ENCODE measurements at places on chromosomes 1 and 21.

DNA sequence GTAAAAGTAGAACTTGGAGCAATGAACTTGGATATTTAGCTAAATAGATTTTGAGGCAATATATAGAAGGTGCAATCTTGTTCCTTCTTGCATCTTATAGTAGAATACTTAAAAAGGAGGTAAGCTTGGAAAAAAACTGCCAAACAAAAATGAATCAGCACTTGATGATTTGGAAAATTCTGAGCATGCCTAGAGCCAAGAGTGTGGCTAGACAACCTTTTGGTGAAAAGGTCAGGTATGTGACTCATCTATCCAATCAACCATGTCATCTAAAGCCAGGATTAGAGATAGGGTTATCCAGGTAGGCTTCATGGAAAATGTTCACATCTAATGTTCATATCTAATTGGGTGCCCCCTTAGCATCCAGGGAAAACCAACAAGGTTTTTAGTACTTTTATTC is 515.0 kb downstream of the COL11A1 start:
- DNase-seq = no peak

GRCh38 chr1:216632980-216633379 is 90.2 kb downstream of the ESRRG start:
- DNase-seq = no peak

DNA sequence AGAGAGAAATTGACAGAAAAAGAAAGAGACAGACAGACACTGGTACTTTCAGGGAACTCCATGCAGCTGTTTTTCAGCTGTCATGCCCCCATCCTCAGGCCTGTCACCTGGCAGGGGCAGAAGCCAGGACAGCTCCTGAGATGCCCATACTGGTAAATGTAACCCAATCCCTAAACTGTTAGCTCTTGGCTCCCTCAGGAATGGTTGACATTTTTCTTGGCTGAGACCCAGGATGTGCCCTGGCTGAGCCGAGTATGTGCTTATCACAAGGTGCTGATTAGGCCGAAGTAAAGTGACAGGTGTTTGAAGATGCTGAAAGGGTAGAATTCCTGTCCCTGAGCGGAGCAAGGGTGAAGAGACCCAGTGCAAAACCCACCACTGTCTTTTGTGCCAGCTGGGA is 50.7 kb downstream of the PGM1 start:
- no peak for DNase-seq

DNA sequence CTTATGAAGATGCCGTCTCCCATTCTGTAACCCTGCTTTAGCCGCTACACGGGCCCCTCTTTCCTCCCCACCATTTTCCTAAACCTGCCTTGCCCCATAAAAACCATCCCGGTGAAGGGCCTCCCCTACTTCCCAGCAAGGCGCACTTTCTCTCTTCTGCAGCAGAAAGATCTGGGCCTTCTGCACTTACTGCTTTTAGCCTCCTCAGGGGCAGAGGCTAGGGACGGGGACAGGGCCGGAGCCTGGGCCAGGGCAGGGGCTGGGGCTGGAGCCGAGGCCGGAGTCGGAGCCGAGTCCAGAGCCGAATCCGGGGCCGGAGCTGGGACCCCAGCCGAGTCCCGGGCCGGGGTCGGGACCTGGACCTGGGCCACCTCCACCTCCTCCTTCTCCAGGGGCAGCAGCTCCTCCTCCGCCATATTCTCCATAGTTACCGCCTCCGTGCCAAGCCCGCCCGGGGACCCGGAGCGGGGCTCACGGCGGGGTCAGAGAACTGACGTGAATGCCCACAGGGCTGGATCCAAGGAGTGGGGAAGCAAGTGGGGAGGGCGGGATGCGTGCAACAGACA is 382 bp downstream of the TRMT1L start:
- no peak for DNase-seq

DNA sequence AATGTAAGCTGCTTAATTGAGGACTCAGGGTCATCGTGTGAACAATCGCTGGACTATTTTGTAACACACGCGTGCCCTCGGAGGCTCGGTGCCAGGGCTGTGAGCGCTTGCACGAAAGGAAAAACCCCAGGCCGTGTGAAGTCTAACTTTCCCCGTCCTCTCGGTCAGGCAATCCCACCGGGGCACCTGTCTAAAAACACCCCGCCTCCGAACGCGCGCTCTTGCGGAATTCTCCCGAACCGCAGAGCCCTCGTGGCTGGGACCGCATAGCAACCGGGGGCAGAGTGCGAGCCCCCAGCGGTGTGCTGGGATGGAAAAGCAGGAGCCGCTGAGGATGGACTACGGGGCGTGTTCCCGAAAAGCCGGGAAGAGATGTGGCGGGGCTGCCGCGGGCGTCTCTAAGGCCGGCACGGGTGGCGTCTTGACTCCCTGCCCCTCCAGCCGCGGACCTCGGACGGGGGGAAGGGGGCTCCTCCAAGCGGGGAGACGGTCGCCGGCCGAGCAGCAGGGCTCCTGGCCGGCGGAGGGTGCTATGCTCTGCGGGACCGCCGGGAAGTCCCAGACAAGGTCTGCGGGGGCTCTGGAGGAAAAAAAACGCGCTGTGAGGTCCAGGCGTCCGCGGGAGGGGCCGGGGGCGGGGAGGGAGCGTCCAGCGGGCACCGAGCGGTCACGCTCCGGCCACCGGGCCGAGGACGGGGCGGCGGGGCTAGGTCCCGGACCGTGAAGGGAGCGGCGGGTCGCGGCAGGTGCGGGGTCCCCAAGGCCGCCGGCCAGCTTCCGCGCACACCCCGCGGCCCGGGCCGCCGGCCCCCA is 936 bp downstream of the ZBTB21 start:
- DNase-seq = peak; percentile 71

DNA sequence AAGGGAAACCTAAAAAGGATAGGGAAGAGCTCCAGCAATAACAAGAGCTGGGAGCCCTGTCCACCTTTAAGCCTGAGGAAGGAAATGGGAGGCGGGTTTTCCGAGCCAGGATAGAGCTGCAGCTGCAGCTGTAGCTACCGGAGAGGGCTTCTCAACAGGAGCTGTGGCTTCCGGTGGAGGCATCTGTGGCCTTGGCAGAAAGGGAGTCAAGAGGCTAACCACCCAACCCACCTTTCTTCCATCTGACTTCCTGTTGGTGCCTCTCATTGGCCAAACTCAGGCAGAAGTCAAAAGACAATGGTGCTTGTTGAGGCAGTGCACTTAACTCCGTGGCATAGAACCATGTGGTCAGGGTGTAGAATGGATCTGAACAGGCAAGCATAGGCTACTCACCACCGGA is 313.1 kb upstream of the DAB1 start:
- no peak for DNase-seq

- no peak for DNase-seq
Measured at GRCh38 chr1:59144959-59145358, 151.9 kb upstream of the FGGY start.

DNA sequence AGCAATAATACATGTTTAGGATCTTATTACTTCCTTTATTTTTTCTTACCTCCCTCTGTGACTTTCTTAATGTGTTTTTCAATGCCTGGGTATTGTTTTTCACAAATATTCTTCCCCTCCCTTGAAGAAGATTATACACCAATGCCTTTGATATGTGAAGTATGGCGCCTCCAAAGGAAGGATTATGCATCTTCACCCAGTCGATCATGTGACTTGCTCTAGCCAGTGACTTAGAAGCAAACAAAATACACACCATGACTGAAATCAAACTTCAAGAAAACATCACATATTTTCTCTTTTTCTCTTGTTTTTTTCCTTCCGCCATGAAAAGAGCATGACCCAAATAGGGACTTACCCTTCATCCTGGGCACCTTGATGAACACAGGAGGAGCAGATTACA is 297.1 kb downstream of the NCAM2 start:
- no peak for DNase-seq

- no peak for DNase-seq
Measured at GRCh38 chr1:11740258-11741192, 4.6 kb downstream of the AGTRAP start.

- no peak for DNase-seq
Measured at GRCh38 chr1:199546323-199546722, 481.2 kb upstream of the NR5A2 start.

GRCh38 chr1:203675596-203676347 is 49.1 kb downstream of the ATP2B4 start:
- DNase-seq = no peak

- no peak for DNase-seq
Measured at GRCh38 chr1:93993731-93994130, 84.5 kb upstream of the GCLM start.

DNA sequence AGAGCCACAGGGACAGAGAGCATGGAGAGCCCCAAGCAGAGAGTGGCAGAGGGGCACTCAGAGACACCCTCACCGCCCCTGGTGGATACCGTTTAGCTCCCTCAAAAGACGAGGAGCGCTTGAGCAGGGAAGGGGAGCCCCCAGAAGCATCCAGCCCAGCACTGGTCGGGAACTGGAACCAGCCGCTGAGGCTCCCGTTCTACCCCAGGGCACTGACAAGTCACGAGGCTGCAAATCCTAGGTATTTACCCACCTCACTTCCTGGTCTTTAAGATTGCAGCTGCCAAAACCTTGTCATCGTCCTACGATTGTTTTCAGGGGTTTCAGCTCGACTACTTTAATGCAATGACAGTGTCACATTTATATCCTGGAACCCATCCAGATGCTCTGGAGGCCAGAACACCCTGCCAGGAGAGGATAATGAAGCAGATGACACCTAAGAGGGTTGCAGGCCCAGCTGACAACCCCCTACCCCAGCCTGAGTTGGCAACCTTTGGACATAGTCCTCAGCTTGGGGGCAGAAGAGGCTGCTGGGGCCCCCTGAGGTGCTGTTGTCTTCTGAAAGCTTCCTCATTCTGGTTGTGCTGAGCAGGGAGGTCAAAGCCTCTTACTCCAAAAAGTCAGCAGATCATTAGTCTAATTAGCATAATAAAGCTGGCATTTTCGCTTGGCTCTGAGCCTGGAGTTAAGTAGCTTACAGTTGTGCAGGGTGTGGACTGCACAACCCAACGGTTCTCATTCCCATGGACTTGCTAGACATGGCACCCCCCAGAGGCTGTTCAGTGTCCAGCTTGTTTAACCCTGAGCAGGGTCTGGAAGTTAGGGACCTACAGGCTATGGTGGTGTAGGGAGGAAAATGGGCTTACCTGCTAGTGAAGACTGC is 20.6 kb upstream of the BACE2 start:
- no peak for DNase-seq

DNA sequence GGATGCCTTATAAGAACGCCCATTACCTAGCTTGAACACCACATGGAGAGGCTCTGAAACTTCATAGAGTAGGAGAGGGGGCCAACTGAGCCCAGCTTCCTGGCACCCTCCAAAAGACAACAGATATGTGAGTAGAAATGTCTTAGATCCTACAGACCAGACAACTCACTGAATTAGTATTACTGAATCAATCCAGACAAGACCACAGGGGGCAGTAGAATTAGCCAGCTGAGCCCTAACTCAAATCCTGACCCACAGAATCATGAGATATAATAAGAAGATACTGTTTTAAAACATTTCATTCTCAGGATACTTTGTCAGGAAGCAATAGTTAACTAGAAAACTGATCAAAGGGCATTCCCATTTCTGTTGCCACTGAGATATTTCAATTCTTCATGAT is 45.8 kb upstream of the C1orf21 start:
- no peak for DNase-seq

DNA sequence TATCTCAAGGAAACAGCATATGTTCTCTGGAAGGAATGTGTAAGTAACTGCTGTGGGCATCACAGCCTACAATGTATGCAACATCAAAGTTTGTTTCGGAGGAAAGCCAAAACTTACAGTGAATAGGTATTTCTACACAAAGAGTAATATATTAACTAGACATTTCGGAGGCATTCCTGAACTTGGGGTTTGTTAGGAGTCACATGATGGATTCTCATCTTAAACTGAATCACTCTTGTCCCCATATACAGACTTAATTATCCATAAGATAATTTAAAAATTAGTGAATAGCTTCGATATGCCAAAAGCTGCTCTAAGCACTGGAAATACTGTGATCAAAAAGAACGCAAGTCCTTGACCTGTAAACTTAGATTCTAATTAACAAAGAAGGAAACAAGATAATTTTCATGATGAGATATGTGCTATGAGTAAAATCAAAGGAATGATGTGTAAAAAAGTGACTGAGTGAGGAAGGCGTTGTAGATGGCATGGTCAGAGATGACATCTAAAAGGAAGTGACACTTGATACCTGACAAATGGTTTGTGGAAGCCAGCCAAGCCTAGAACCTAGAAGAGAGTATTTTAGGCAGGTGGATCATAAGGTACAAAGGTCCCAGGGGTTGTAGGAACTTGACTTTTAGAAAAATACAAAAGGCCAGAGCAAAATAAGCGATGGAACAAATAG is 273.1 kb downstream of the MRPL39 start:
- no peak for DNase-seq

DNA sequence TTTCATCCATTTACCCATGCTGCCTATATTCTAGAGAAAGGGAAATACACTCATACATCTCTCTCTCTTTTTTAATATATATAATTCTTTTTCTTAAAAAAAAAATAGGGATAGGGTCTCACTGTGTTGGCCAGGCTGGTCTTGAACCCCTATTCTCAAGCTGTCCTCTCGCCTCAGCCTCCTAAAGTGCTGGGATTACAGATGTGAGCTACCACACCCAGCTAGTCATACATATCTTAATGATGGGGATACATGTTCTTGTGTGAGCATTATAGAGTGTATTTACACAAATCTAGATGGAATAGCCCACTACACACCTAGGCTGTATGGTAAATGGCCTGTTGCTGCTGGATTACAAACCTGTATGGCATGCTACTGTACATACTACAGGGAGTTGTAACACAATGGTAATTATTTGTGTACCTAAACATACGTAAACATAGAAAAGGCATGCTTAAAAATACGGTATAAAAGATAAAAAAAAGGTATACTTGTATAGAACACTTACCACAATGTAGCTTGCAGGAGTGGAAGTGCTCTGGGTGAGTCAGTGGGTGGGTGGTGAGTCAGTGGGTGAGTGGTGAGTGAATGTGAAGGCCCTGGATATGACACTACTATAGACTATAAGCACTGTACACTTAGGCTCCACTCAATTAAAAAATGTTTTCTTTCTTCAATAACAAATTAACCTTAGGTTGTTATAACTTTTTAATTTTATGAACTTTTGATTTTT is 72.9 kb downstream of the IVNS1ABP start:
- peak; percentile 48 for DNase-seq

DNA sequence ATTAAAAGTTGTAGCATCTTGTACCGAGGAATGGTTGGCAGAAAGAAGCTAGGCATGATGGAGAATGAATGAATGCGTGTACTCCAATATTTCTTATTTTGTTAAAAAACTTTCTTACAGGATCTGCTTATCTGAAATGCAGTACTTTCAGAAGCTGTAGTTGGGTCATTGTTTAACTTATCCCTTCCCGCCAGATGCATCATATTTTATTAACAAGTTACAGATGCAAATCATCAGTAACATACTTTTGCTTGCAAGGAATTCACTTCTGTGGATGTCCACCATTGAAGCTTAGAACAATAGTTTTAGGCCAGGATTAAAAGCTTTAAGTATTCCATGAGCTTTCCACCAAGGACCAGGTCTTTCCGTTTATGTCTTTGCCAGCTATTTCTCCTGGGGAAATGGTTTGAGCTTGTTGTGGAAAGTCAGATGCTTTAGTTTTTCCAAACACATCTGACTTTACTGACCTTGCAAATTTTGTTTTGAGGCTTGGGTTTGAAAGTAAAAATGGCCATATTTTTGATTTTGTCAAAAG is 65.4 kb downstream of the PATJ start:
- DNase-seq = no peak

Measured in activated CD4-positive, alpha-beta T cell treated with anti-CD3 and anti-CD28 coated beads for 4 hours (primary cell).